ENCODE measurements at places on chromosomes 11 and 22.

DNA sequence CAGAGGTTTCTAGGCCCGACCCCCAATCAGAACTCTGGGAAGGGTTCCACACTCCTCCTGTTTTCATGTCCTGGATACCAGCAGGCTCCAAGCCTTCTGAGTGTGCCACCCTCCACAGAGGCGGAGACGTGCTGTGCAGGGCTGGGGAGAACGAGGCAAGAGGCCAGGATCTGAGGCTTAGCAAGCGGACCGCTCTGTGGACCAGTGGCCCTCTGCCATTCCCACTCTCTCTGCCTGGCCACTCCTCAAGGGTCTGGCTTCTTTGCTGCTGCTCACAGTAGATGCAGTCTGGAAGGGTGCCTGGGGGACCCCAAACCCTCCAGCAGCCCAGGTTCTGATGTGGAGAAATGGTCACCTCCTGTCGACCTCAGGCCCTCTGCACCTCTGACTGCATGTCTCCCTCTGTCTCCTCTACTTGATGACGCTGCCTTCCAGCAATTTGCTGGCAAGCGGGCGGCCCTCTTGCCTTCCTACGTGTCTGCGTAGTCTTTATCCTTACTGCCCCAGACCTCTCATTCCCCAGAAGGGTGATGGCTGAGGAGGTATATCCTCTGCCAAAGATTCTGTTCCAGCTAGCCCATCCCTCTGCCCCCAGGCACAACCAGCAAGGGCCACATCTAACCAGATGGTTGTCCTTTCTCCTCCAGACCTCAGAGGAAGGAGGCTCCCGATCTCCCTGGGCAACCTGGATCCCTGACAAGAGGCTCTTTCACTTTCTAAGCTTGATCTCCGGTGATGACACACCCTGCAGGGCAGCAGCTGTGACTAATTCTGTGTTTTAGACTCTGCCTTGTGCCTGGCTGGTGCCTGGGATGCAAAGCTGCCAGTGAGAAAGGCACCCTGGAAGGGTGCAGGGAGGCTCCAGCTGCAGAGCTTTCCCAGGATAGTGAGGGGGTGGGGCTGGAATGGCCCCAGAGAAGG lies 87.3 kb downstream of the NAT10 start:
- no peaks in the 10 kb centered on the region for H3K27me3 ChIP-seq
- peak overlapping the region; percentile 70 for H3K27ac ChIP-seq

GRCh38 chr22:42000466-42000865 lies 1.9 kb downstream of the WBP2NL start:
- H3K27ac ChIP-seq: no peak overlapping the region
- no peak overlapping the region for H3K4me3 ChIP-seq
- H3K4me1 ChIP-seq: no peaks in the 10 kb centered on the region
- peak; percentile 13 for DNase-seq

GRCh38 chr11:101030692-101031091 lies 98.9 kb downstream of the PGR start:
- no peaks in the 10 kb centered on the region for H3K36me3 ChIP-seq
- H3K4me1 ChIP-seq: no peaks in the 10 kb centered on the region
- no peak overlapping the region for H3K4me3 ChIP-seq
- no peaks in the 10 kb centered on the region for H3K27me3 ChIP-seq
- DNase-seq: no peak

- H3K36me3 ChIP-seq: no peaks in the 10 kb centered on the region
- no peak overlapping the region for H3K27ac ChIP-seq
- H3K4me1 ChIP-seq: no peaks in the 10 kb centered on the region
- DNase-seq: no peak
Measured at GRCh38 chr11:79960461-79960860, 519.6 kb upstream of the TENM4 start.

GRCh38 chr11:100403816-100404215 lies 283.3 kb upstream of the ARHGAP42 start:
- peaks cover 4% of the 10 kb centered on the region for H3K4me1 ChIP-seq
- DNase-seq: peak; percentile 48
- no peaks in the 10 kb centered on the region for H3K36me3 ChIP-seq
- peak overlapping the region; percentile 19 for H3K27ac ChIP-seq
- no peak overlapping the region for H3K4me3 ChIP-seq
- no peaks in the 10 kb centered on the region for H3K27me3 ChIP-seq

- no peaks in the 10 kb centered on the region for H3K4me1 ChIP-seq
- H3K36me3 ChIP-seq: no peaks in the 10 kb centered on the region
- DNase-seq: no peak
- no peak overlapping the region for H3K27ac ChIP-seq
- no peak overlapping the region for H3K4me3 ChIP-seq
Measured at GRCh38 chr22:37161443-37161842, 11.7 kb upstream of the IL2RB start.

- H3K27me3 ChIP-seq: no peaks in the 10 kb centered on the region
- H3K36me3 ChIP-seq: no peaks in the 10 kb centered on the region
- no peaks in the 10 kb centered on the region for H3K4me1 ChIP-seq
- no peak overlapping the region for H3K4me3 ChIP-seq
- no peak overlapping the region for H3K27ac ChIP-seq
- peak; percentile 56 for DNase-seq
Measured at GRCh38 chr22:47452184-47452583, 689.7 kb downstream of the TBC1D22A start.

DNA sequence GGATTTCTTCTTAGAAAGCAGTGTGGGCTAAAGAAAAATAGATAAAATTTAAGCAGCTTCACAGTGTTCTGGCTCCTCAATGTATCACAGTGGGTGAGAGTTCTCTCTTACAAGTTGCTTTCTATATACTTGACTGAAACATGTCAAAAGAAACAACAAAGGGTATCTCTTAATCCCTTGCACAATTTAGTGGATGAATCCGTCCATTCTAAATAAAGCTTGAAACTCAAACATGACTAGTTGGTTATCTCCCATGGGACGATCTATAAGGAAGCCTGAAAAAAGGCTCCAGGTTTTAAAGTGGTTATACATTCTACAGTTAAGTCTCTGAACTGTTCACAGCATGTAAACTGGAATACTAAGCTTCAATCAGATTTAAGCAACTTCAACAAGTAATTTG lies 993.1 kb upstream of the CNTN5 start:
- H3K4me3 ChIP-seq: no peak overlapping the region
- peaks cover 3% of the 10 kb centered on the region for H3K4me1 ChIP-seq
- DNase-seq: no peak
- no peaks in the 10 kb centered on the region for H3K27me3 ChIP-seq
- H3K36me3 ChIP-seq: no peaks in the 10 kb centered on the region

GRCh38 chr11:26227301-26227746 lies 104.6 kb upstream of the ANO3 start:
- H3K4me1 ChIP-seq: no peaks in the 10 kb centered on the region
- no peak for DNase-seq
- H3K36me3 ChIP-seq: no peaks in the 10 kb centered on the region
- H3K4me3 ChIP-seq: no peak overlapping the region
- H3K27me3 ChIP-seq: no peaks in the 10 kb centered on the region

DNA sequence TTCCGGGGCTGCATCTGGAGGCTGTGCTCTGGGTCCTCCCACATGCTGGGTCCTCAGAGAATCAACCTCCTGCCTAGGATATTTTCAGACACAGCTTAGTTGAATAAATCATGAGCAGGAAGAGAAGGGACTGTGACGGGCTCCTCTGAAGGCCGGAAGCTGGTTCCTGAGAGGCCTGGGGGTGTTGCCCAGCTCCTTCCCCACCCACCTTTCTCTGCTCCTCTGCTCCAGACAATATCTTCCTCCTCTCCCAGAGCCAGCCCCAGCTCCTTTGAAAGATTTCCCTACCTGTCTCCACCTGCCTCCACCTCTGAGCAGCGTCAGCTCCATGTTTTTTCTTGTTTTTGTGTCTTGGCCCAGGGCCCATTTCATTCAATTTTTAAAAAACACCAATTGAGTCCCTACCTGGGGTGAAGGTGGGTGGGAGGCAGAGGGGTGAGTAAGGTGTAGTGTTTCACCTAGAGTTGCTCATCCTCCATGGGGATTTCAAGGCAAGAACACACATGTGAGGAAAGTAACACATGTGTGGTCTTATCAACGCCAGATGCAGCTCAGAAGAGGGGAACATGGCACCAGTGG lies 24.8 kb upstream of the THY1 start:
- no peaks in the 10 kb centered on the region for H3K36me3 ChIP-seq
- H3K27me3 ChIP-seq: no peaks in the 10 kb centered on the region
- DNase-seq: no peak
- no peaks in the 10 kb centered on the region for H3K4me1 ChIP-seq

GRCh38 chr11:94740083-94741021 lies 27.8 kb upstream of the AMOTL1 start:
- H3K36me3 ChIP-seq: no peaks in the 10 kb centered on the region
- peaks cover 11% of the 10 kb centered on the region for H3K27me3 ChIP-seq
- H3K4me3 ChIP-seq: peak overlapping the region; percentile 77
- peak; percentile 79 for DNase-seq
- peak overlapping the region; percentile 16 for H3K27ac ChIP-seq
- peaks cover 23% of the 10 kb centered on the region for H3K4me1 ChIP-seq

GRCh38 chr11:14435717-14436512 lies 63.7 kb downstream of the COPB1 start:
- DNase-seq: no peak
- H3K4me3 ChIP-seq: no peak overlapping the region
- H3K36me3 ChIP-seq: no peaks in the 10 kb centered on the region
- H3K27me3 ChIP-seq: peaks cover 12% of the 10 kb centered on the region
